ENCODE measurements at places on chromosomes 11 and 22.

DNA sequence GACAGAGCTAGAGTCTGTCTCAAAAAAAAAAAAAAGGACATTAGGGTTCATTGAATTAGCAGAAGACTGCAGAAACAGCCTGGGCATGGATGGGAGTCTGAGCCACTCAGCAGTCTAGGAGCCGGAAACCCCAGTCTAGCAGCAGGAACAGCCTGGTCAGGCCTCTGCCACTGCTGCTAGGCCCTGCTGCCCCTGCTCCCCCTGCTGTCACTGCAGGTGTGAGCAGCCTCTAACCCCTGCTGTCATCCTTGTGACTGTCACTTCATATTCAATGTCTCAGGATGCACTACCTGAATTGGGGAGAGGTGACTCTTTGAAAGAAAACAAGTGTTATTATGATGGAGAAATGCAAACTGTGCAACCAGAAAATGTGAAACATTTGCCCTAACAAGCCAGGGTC lies 7.0 kb upstream of the DDX17 start:
- DNase-seq = no peak

DNA sequence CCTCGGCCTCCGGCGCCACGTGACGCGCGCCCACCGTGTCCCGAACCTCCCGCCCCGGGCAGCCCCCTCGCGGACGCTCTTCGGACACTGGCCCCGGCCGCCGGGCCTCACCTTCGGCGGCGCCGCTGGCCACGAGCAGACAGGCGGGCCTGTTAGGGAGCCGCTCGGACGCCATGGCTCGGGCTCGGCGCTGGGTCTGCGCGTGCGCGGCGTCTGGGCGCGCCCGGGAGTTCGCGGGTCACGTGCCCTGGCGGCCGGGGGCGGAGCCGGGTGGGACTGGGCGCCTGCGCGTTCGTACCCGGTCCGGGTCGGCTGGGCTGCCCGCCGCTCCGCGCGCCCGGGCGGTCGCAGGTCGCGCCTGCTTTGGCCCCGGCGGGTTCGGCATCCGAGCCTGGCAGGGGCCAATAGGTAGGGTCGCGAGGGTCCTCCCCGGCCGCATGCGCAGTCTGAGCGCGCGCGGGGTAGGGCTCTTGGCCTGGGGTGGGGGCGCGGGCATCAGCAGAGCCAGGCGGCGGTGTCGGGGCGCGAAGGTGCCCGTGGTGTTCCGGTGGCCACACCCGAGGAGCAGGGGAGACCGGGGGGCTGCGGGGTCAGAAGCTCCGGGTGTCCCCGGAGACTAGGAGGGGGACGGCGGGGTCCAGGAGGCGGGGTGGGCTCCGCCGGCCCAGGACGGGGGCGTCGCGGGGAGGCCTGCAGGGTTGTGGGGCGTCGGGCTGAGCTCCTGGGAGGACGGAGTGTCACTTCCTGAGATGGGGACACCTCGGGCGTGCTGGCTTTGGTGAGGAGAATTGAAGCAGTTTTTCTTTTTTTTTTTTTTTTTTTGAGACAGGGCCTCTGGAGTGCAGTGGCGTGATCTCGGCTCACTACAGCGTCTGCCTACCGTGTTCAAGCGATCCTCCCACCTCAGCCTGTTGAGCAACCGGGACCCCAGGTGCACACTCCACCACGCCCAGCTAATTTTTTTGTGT lies at the start of gene GATD1:
Gene GATD1, minus strand, starts transcription at position 200 of the 968 bp plus-strand sequence. Its CDS starts 25 bp downstream, at position 175.
- DNase-seq = peak; percentile 83

- DNase-seq = no peak
These were observed 3.4 kb downstream of the CEND1 start for GRCh38 chr11:786235-787083.

DNA sequence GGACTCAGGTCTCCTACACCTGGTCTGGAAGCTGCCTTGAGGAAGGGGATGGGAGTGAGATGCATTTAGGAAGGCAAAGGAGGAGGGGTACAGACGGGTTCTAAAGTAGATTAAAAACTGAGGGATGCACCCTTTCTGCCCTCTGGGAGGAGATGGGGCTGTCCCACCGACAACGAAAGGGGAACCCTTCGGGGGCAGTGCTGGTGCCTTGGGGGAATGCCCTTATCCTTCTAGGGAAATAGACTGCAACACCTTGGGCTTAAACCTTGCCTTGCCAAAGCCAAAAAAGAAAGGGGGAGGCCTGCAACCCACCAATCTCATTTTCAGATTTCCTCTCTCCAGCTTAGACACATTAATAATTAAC lies 89.8 kb downstream of the PLEKHA7 start:
- no peak for DNase-seq

DNA sequence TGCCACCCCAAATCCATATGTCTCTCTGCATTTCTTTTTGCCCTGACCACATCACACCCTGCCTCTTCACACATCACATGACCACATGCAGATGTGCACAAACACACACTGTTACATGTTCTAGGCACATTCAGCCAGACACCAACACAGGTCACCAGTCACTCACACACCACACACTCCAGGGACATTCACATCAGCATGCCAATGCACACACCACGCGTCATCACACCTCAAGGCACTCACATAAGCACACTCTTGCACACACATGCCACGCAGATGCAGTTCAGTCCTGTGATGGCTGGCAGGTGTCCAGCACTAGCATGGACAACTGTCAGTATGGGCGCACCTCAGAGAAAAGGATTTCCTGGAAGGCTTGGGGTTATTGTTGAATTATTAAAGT lies 77.0 kb upstream of the MYOD1 start:
- DNase-seq = no peak

- no peak for DNase-seq
These were observed 6.6 kb upstream of the MS4A12 start for GRCh38 chr11:60485987-60486386.

- DNase-seq = no peak
These were observed 64.2 kb upstream of the KCNQ1OT1 start for GRCh38 chr11:2763984-2764383.

Measured in midbrain (tissue), 1 donor.